Mammary microvascular endothelial cell (primary cell): ENCODE measurements at places on chromosomes 3 and 15. TPM values are rescaled to one million over a fixed set of nuclear protein-coding genes. Genes with fewer than 3 reads are reported as not detected.

The SSUH2 gene
- total RNA-seq = 0.07 TPM in 1 of 2 replicates, not detected in the other

The FBXO40 gene
- total RNA-seq = not detected in 2 replicates

The CCR9 gene
- not detected in 2 replicates for total RNA-seq

The SPG21 gene
- 78.2 and 81.9 TPM in 2 replicates for total RNA-seq

The GALK2 gene
- total RNA-seq = 35.5 and 45.9 TPM in 2 replicates

The TIMP4 gene
- total RNA-seq = 0.67 and 0.98 TPM in 2 replicates

The FAM174B gene
- total RNA-seq = 6.3 and 10.1 TPM in 2 replicates

The CLDN16 gene
- total RNA-seq = 0.13 and 0.39 TPM in 2 replicates

The CORO2B gene
- total RNA-seq = 3.5 and 3.7 TPM in 2 replicates

The BOC gene
- total RNA-seq = 0.27 and 0.34 TPM in 2 replicates
